ENCODE measurements at places on chromosomes 11 and 22.

GRCh38 chr22:43919106-43919973, 4.3 kb upstream of the PNPLA3 start:
- no peak for DNase-seq

DNA sequence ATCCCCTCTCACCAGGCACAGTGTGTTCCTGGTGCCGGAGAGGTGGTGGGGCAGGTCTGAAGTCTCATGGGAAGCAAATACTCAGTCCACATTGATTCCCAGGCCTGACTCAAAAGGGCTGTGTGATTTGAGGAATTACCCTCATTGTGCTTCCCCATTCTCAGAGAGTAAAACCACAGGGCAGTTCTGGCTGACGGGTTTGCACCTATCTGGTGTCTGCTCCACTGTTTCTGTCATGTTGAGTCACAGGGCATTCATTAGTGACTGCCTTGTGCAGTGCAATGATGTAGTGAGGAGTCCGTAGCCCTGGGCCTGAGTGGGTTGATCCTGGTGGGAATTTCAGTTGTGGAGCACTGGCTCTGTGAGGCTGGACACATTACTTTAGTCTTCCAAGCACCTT, 85.2 kb upstream of the ARHGAP20 start:
- DNase-seq = no peak

- DNase-seq = no peak
These were observed 98.7 kb downstream of the NAV2 start for GRCh38 chr11:19811380-19811779.

- no peak for DNase-seq
These were observed 54.9 kb upstream of the LRRC55 start for GRCh38 chr11:57126766-57127400.

- DNase-seq = peak; percentile 52
These were observed 12.4 kb downstream of the SEC14L3 start for GRCh38 chr22:30459181-30460052.

DNA sequence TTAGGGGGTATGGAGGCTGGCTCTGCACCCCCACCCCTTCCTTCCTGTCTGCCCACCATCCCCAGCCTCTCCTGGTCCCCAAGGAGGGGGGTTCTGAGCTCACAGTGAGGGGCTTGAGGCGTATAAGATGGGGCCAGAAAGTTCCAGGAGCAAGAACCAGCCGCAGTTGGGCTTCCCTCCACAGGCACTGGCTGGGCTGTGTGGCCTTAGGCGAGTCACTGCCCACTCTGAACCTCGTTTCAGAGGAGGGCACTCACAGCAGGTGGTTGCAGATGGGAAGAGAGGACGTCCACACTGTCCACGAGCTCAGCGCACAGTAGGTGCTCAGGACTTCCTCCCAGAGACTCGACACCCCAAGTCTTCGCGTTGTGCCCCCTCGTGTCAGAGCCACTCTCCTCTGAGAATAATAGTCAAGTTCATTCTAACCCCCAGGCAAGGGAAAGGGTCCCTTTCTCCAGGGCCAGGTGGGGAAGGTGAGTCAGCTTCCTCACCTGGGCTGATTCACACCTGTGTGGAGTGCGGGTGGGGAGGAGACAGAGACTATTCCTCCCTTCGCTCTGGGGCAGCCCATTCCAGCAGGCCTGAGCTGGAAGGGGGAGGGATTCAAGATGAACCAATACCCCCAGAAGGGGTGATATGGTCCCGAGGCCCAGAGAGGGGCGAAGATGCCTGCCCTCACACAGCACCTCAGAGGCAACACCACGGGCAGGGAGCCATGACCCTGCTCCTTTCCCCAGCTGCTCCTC, 29.3 kb downstream of the RPL3 start:
- DNase-seq = no peak

- DNase-seq = no peak
These were observed 70.4 kb downstream of the LRRC32 start for GRCh38 chr11:76600124-76600655.

GRCh38 chr11:131534611-131535010, 164.2 kb downstream of the NTM start:
- no peak for DNase-seq
